Thoracic aorta (tissue), 2 donors: ENCODE measurements at places on chromosomes 5 and 9.

DNA sequence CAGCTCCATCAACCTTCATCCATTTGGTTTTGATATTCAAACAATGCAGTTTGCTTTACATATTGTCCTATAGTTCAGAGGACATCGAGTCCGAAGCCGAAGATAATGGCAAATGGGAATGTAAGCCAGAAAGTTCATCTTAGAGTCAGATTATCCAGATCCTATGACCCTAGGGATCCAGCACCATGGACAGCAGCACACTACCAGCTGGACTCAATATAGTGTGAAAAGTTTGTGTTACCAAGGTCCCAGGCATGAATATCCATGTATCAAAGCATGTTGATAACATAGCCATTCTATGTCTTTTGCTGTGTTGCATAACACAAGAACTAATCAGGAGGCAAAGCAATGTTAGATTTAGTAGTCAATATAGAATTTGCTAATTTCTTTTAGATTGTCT lies 46.3 kb downstream of the FSTL4 start:
- DNase-seq: no peak

GRCh38 chr9:120694559-120694958 lies 19.7 kb downstream of the MEGF9 start:
- no peak for DNase-seq

- DNase-seq: no peak
These were observed 20.9 kb downstream of the CCNJL start for GRCh38 chr5:160291467-160291866.

- no peak for DNase-seq
These were observed 32.2 kb downstream of the DAB2IP start for GRCh38 chr9:121683652-121684051.

DNA sequence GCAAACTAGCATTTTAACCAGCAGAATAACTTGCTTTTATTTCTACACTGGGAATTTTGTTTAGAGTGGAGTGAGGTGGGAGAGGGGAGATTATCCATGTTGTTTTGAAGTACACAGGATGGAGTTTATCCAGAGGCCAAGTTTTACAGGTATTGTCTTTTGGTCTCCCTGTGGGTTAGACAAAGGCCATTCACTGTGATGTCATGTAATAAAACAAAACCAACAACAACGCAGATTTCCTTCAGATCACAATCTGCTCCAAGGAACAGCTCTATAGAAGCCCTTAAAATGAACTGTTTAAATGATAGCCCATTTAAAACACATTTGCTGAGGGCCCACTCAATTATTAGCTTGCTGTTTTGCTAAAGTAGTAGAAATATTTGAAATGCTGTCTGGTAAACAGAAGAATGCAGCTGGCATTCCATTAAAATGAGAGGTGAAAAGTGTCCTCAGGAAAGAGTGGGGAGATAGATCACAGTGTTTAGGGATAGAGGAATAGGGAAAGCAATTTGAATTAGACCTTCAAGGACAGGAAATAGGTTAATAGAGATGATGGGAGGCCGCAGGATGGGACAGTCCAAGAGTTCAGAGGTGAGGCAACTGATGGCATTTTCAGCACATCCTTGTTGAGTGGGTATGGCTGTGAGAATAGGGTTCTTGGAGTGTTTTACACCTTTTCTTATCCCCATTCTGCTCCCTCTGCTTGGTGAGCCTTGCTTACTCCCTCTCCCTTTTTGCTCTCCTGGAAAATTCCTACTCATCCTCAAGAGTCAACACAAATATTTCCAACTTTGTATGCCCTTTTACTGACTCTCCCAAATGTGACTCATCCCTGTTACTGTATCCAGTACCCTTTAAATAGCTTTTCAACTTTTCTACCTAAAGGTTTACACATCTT lies 140.1 kb upstream of the NR3C1 start:
- DNase-seq: no peak

DNA sequence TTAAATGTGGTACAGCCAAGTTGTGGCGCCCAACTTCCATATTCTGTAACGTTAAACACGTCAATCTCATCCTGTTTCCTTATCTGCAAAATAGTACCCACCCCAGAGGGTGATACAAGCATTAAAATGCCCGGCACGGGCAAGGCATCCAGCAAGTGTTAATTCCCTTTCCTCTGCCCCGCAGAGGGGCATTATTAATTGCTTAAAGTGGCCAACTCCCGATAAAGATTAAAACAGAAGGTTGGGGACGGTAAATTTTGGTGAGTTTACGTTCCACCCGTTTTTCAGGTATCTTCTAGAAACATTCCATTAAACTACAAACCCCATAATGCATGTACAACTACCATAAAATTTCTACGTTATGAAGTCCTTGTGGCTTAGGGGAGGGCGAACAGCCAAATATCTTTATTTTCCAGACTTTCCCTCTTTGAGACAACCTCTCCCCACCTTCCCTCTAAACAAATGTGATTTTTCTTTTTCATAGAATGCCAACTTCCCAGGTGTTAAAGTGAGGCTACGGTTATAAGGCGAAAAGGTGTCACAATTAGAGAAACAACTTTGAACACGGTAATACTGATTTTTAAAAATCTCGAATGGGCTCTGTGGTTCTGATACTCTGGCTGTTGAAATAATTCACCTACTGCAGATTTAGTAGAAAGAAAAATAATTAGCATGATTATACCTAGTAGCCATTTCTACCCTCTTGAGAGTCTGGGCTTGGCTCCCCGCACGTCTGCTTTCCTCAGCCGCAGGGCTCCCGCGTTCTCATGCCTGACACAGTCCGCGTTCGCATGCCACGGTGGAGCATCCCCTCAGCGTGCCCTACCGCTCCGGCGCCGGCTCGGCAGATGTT lies 1.2 kb upstream of the GPBP1 start:
- DNase-seq: peak; percentile 21

DNA sequence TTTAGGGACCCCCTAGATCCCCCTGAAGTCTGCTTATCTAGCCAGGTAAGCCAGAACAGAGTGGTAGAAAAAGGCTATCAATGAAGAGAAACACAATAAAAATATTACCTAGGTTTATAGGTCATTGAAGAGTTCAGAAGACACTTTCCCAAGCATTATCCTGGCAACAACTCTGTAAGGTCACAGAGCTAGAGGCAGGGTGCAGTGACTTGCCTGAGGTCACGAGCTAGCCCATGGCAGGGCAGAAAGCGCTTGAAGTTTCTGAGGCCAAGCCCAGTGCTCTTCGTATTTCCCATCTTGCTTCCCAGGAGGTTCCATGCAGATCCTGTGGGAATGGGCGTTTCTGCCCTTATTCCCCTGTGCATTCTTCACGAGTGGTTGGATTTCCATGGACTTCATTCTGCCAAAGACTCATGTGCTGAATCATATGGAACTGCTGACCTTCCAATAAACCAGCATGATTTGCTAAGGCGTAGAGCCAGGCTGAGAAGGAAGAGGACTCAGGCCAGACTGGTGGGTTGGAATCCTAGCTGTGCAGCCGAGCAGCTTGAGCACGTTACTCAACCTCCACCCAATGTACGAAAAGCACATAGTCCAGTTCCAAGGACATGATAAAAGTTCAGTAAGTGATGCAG lies 22.1 kb downstream of the TRMO start:
- DNase-seq: no peak

GRCh38 chr9:32251539-32251938 lies 132.9 kb upstream of the ACO1 start:
- no peak for DNase-seq

DNA sequence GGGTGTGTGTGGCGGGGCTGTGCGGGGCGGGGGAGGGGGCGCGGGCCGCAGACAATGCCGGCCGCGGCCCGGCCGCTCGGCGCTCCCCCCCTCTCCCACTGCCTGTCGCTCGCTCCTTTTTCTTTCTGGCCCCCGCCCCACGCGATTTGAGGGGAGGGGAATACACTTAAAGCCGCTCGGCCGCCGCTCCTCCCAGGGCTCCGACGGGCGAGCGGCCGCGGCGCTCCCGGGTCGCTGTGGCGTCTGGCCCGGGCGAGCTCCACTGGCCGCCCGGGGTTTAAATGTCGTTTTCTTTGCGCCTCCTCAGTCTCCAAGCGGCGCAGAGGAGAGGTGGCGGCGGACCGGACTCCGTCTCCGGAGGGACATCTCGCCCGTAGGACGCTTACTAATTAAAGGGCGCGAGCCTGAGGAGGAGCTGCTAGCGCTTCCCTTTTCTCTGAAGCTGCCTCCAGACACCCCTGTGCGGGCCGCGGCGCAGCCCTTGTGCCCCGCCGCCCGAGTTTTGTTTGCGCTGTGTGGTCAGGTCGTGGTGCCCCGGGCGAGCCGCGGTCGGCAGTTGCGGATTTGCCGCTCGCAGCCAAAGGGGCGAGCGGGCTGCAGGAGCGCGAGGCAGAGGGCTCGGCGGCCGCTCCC lies 1.4 kb downstream of the ZSWIM6 start:
- DNase-seq: no peak

- no peak for DNase-seq
These were observed 10.3 kb downstream of the TTC23L start for GRCh38 chr5:34849253-34849652.

- DNase-seq: no peak
These were observed 4.3 kb upstream of the IRX4 start for GRCh38 chr5:1886846-1887587.

- no peak for DNase-seq
These were observed 56.8 kb downstream of the HMGCS1 start for GRCh38 chr5:43256261-43256966.

DNA sequence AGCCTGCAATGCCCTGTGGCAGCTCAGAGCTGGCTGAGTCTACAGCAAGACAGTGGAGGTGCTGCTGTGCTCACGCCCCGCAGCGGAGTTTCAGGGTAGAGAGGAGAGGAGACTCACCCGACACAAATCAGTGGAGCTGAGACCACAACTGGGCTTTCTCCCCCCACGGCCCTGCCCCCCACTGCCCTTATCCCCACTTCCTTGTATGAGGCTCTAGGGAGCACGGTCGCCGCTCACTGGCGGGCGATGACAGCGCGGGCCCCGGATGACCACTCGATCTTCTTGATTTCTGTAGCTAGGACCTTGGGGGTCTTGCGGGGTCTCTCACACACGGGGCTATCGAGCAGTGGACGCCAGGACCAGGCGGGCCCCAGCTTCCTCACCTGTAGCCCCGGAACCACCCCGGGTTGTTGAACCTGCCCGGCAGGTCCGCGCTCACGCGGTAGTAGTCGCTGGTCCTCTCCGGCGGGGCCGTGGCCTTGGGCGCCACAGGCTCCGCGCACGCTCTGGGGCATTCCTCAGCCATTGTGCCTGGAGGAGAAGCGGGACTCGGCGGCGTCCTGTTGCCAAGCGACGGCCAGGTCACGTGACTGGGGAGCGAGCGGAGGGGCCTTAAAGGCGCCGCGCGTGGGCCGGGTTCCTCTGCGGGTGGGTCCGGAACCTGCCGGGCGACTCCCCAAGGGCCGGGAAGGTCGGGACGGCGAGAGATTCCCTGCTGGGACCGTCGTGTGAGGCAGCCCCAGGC lies 984 bp upstream of the MRPS2 start:
- DNase-seq: peak; percentile 76

DNA sequence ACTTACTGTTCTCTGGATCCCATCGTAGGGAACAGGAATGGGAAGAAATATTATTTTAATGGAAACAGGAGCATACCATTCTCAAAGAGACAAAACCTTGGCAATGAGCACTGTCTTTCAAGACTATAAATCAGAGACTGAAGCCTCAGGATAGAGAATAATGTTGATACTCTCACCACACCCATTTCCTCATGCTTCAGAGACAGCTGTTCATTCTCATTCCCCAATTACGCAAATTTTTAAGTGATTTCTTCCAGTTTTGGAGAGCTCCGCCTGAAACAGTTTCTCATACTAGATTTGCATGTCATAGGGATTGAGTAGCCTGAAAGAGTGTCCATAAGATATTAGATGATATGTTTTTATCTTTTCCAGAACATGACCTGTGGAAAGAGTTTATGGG lies 290.5 kb upstream of the RASA1 start:
- no peak for DNase-seq

DNA sequence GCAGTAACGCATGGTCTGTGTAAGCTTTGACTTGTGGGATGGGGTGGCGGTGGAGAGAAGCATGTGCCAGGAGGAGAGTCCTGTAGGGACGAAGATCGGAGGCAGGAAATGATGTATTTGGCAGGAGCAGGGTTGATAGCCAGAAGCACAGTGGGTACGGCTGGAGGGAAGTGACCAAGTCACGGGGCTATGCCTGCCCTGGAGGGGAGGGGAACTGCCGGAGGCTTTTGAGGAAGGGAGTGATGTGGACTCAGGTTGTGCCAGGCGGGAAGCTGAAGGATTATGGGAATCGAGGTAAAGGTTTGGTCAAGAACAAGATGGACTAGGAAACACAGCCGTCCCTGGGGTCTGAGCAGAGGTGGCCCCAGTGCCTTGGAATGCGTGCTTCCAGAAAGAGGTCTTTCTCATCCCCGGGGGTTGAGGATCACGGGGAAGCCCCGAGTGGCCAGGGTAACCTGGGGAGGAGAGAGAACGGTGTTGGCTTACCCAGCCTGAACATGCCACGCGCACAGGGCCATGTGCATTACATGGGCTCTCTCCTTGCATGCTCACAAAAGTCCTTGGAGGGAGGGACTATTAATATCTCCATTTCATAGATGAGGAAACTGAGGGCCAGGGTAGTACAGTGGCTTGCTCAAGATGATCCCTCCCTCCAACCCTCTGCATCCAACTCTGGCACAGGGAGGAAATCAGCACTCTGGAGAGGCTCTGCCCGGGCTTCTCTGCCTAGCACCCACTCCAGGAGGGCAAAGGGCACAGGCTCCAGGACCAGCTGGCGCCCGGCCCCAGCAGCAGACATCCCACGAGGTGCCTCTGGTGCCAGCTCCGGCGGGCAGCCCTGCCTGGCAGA lies 253.8 kb downstream of the PBX3 start:
- DNase-seq: no peak

GRCh38 chr9:84139296-84140070 lies 158.9 kb downstream of the RMI1 start:
- DNase-seq: no peak

GRCh38 chr5:42905827-42906226 lies 94.1 kb upstream of the SELENOP start:
- DNase-seq: no peak

DNA sequence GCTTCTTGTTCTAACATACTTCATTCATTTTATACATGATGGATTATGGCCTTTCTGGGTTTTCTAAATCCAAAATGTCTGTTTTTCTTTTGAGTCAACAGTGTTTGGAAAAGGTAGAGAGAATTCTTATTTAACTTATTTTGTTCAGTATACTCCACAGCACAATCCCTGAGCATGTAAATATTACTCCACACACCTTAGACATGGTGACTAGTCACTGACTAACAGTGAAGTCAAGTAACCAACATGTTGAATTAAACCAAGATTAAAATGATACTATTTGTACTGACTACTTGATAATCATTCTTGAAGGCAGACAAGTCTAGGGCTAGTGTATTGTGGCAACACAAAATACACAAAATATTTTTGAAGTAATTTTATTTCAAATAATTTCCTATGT lies 55.0 kb downstream of the HAPLN1 start:
- DNase-seq: no peak

DNA sequence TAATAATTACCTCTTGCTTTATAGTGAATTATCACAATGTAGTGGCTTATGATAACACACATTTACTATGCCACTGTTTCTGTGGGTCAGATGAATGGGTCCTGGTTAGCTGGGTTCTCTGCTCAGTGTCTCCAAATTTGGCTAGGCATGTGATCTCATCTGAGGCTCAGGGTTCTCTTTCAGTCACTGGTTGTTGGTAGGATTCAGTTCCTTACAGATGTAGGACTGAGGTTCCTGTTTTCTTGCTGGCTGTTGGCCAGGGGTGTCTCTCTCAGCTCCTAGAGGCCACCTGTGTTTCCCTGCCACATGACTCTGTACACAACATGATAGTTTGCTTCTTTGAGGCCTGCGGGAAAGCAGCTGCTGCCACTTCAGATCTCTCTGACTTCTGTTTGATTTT lies 7.1 kb downstream of the NFX1 start:
- DNase-seq: no peak
